Sigmoid colon (tissue), 7 donors: ENCODE measurements at places on chromosomes 12 and 14.
A peak's percentile ranks its signal among the peaks of the same experiment; 100 is the strongest.

GRCh38 chr12:57887631-57888408, 41.3 kb upstream of the CTDSP2 start:
- no peaks in the 10 kb centered on the region for H3K36me3 ChIP-seq
- no peak for DNase-seq
- H3K4me1 ChIP-seq = peaks cover 54% of the 10 kb centered on the region
- peak overlapping the region; percentile 93 for H3K27ac ChIP-seq

- no peaks in the 10 kb centered on the region for H3K27me3 ChIP-seq
- peaks cover 30% of the 10 kb centered on the region for H3K36me3 ChIP-seq
- H3K4me1 ChIP-seq = no peaks in the 10 kb centered on the region
- no peak overlapping the region for H3K27ac ChIP-seq
- no peak overlapping the region for H3K4me3 ChIP-seq
- DNase-seq = no peak
Measured at GRCh38 chr12:63805704-63806672, 26.3 kb downstream of the RXYLT1 start.

- H3K4me3 ChIP-seq = no peak overlapping the region
- no peak for DNase-seq
- H3K36me3 ChIP-seq = no peaks in the 10 kb centered on the region
- H3K4me1 ChIP-seq = no peaks in the 10 kb centered on the region
- no peak overlapping the region for H3K27ac ChIP-seq
Measured at GRCh38 chr12:128408669-128409068, 141.7 kb downstream of the TMEM132C start.

DNA sequence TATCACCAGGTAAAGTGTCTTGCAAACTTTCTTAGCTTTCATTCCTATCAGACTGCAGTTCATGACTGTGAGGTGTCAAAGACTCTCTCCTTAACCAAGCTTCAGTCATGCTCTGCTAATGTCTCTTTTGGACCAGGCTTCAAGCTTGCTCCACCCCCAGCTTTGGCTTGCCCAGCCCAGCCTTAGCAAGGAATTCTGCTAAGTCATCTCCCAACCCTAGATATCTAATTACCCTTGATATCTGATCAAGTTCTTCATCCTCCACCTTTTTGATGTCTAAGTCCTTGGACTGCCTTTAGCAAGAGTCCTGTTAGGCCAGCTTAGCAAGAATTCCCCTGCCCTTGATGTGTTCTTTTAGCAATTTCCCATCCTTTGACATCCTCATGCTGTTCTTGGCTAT, 108.9 kb upstream of the FGD4 start:
- DNase-seq = no peak
- H3K4me3 ChIP-seq = no peak overlapping the region
- no peak overlapping the region for H3K27ac ChIP-seq
- H3K27me3 ChIP-seq = no peaks in the 10 kb centered on the region
- H3K4me1 ChIP-seq = no peaks in the 10 kb centered on the region

DNA sequence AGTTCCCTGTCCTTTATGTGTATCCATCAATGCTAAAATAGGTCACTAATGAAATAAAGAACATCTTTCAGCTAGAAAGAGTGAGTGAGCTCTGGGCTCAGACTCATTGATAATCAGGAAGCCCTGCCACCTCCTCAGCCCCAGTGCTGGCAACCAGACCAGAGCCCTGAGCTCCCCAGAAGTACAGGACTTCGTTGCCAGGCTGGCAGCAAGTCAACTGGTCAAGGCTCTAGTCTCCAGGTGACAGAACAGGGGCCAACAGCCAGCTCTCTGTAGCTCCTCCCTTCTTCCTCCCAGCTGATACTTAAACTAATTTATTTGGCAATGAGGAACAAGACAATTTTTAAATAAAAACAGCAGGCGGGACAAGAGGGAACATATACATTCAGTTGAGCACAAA, 145.3 kb downstream of the EGLN3 start:
- no peaks in the 10 kb centered on the region for H3K4me1 ChIP-seq
- no peaks in the 10 kb centered on the region for H3K36me3 ChIP-seq
- H3K27me3 ChIP-seq = peaks cover 8% of the 10 kb centered on the region

DNA sequence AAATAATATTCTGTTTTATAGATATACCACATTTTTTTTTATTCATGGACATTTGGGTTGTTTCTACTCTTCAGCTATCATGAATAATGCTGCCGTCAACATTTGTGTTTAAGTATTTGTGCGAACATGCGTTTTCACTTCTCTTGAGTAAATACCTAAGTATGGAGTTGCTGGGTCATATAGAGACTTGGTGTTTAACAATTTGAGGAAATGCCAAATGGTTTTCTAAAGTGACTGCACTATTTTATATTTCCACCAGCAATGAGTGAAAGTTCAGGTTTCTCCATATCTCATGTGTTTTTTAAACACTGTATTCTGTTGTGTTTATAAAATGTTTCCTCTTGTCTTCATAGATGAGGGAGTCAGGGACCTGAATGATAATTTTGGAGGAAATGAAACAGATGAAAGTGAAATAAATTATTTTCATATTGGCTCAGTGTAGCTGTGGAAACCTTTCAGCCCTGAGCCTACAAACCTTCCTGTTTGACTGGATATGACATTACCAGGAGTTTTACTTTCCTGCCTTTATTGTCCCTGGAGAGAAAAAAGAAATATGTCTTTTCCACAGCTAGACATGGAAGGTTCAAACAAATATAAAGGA, 26.3 kb downstream of the DAAM1 start:
- no peak overlapping the region for H3K4me3 ChIP-seq
- H3K27me3 ChIP-seq = no peaks in the 10 kb centered on the region
- H3K4me1 ChIP-seq = peaks cover 98% of the 10 kb centered on the region
- no peaks in the 10 kb centered on the region for H3K36me3 ChIP-seq
- peak overlapping the region; percentile 77 for H3K27ac ChIP-seq

- no peak overlapping the region for H3K27ac ChIP-seq
- H3K4me3 ChIP-seq = no peak overlapping the region
- H3K36me3 ChIP-seq = no peaks in the 10 kb centered on the region
- no peaks in the 10 kb centered on the region for H3K27me3 ChIP-seq
- no peaks in the 10 kb centered on the region for H3K4me1 ChIP-seq
Measured at GRCh38 chr14:95237958-95238340, 80.6 kb upstream of the DICER1 start.

DNA sequence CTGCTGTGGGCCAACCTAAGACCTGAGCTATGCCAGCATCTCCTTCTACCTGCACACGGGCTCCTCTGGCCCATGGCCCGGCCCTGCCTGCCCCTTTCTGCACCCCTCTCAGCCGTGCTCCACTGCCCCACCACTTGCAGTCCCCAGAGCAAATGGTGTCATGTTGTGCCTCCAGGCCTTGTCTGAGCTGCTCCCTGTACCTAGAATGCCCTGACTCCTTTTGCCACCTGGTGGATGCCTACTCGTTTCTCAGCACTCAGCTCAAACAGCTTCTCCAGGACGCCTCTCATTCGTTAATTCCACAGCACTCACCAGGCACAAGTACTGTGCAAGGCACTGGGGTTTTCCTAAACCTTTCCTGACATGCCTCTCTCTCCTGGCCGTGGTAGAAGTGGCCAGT, 63.2 kb upstream of the PNMA1 start:
- DNase-seq = peak; percentile 32
- peaks cover 2% of the 10 kb centered on the region for H3K4me1 ChIP-seq
- no peaks in the 10 kb centered on the region for H3K36me3 ChIP-seq
- no peak overlapping the region for H3K27ac ChIP-seq
- no peak overlapping the region for H3K4me3 ChIP-seq

DNA sequence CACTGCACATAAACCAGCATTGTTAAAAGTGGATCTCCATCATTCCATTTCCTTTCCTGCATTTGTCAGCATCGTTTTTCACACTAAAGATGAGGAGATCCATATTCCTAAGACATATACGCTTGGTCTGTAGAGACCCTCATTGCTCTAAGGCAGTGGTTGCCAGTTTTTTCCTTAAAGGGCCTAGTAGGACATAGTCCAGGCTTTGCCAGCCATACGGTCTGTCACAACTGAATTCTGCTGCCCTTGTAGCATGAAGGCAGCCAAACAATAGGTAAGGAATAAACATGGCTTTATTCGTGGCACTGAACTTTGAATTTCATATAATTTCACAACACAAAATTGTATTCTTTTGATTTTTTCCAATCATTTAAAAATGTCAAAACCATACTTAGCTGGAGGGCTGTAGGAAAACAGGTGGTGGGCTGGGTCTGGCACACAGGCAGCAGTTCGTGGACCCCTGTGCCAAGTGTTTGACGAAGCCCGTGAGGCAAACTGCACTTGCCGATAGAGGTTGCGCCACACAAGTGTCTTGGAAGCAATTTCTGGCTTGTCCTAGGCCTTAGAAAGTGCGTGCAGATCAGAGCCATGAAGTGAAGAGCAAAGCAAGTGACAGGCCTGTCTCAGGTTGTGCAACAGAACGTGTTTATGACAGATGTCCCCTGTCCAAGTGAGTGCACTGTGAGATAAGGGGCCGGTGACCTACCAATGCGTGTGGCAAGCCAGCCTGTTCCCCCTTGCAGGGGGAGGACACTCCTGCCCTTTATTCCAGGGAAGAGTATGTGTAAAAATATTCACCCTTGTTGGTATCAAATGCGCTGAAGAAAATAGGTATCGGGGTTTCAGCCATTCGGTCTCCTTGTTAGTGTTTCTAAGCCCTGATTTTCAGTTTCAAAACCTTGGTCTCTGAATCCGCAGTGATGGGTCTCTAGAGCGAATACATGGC, 916 bp upstream of the CHPT1 start:
- no peaks in the 10 kb centered on the region for H3K36me3 ChIP-seq
- H3K27me3 ChIP-seq = no peaks in the 10 kb centered on the region
- H3K27ac ChIP-seq = peak overlapping the region; percentile 95
- H3K4me1 ChIP-seq = peaks cover 30% of the 10 kb centered on the region
- H3K4me3 ChIP-seq = peak overlapping the region; percentile 94
- peak; percentile 81 for DNase-seq

DNA sequence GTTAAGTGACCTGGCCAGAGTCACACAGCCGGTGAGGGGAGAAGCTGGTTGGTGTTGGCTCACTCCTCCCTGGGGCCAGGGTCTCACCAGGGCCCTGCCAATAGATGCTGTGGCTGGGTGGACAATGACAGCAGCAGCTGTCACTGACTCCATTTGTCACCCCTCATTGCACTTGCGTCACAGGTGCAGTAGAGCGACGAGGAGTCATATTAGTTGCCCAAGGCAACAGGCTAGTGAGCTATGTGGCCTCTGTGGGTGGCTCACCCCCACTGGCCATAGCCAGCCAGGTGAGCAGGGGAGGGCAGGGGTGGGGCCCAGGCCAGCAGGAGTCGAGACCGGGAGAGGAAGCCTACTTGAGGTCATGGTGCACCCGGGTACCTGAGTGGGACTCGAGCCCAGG, 9.7 kb downstream of the SLC25A47 start:
- no peak overlapping the region for H3K27ac ChIP-seq
- no peak overlapping the region for H3K4me3 ChIP-seq
- H3K4me1 ChIP-seq = no peaks in the 10 kb centered on the region
- no peaks in the 10 kb centered on the region for H3K36me3 ChIP-seq
